ENCODE measurements at places on chromosomes 3 and 15.

- DNase-seq: no peak
Measured at GRCh38 chr3:99418709-99419108, 219.7 kb upstream of the COL8A1 start.

DNA sequence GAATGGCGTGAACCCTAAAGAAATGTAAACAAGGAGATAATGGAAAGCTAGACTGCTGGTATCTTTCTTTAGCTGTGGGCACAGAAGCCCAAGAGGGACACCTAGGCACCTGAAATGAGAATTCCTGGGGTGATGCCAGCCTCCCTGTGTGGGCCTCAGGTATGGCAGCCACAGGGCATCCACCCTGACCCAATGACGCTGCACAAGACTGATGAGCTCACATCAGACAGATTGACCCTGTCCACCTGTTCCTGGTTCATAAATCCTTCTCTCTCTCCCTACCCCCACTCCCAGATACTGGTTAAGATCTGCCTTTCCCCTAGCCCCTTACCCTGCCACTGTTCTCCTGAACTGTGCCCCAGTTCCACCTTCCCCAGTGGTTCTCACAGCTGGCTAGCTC lies 1.5 kb downstream of the GLB1 start:
- DNase-seq: no peak

DNA sequence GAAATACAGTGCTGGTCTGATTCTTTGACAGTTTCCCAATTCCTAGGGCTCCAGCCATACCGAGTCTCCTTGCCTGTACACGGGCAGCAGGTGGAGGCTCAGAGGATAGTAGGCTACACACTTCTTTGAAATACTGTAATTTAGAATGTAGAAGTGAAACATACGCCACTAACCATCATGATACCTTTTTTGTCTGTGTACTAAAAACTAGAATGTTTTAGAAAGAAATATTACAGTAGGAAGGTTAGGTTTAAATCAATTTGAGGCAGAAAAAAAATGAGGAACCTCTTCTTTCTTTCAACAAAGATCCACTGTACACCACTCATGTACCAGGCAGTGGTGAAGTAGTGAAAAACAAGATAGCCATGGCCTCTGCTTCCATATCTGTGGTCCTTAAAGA lies 354.7 kb downstream of the MCTP2 start:
- DNase-seq: no peak

DNA sequence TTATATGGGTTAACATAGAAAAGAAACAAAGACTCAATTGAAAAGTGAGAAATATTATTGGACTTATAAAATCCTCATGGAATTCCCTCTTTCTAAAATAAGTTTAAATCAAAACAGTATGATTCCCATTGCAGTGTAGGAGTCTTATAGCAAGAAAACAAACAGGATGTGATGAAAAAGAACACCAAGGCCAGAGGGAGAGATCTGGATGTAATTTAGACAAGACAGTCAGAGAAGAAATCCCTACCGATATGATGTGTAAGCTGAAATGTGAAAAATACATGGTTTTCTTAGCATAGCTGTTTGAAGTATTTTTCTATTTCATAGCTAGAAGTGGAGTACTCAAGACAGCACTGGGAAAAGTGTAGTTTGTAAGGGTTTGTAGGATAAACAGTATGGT lies 521.5 kb downstream of the RSL24D1 start:
- DNase-seq: no peak

DNA sequence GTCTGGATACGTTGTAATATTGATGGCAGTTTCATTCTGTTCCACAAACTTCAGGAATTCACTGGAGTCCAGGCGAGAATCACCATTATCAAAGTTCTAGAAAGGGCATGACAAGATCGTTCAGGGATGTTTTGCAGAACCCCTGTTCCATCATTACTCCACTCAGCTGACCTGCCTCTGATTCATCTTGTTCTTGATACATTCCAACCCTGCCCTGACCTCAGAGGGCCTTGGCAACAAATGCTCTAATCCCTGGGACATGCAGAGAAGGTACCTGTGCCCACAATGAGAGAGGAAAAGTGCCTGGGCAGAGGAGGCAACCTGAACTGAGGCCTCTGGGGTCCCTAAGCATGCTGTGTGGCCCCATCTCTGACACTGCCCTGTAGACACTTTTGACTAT lies 45.9 kb downstream of the FSTL1 start:
- DNase-seq: no peak

DNA sequence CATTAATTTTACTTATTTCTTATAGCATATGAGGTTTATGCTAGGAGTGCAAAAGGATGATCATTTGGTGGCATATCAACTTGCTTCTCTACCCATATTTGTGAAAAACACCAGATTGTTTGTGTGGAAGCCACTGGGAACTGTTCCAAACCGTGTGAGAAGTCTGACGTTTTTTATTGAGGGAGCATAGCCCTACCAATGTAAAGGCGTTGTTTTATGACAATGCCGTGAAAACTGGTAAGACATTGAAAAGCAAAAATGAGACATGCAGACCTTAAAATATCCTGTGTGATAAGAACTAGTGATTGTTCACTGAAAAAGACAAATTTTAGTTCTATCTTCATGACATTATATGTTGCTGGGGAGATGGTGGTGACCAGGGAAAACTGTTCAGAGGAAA lies 87.8 kb downstream of the CHL1 start:
- DNase-seq: no peak

GRCh38 chr3:53646723-53647122 lies 152.3 kb downstream of the CACNA1D start:
- DNase-seq: no peak

DNA sequence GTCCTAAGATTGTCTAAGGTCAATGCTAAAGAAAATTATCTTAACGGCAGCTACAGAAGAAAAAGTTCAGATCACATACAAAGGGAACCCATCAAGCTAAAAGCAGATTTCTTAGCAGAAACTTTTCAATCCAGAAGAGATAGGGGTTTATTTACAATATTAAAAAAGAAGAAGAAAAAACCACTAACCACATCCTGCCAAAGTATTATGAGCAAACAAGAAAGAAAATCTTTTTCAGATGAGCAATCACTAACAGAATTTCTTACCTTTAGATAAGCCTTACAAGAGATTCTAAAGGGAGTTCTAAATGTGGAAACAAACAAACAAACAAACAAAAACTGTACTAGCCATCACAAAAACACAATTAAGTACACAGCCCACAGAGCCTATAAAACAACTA lies 1015.8 kb upstream of the EPHA6 start:
- DNase-seq: no peak

DNA sequence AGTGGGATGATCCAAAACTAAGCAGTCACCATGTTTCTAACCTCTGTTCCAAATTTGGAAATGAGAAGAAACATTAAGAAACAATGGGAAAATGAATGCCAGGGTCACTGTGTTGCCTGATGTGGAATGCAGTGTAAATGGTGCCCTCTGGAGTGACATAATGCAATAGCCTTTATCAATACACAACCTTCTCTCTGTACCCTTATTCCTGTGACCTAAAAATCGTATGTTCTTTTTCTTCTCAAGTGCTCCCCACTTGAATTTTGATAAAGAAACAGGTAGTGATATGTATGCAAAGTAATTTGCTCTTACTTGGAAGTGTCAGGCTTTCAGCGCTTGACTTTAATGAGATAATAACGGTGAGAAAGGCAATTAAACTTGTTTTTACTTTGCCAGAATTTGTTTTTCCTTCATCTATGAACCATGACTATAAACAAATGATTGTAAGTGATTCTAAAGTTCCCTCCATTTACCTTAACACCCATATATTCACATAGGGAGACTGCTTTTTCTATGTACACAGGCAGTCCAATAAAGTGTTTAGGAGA lies 145.8 kb upstream of the THRB start:
- DNase-seq: no peak
